Brain pericyte (primary cell): ENCODE measurements at places on chromosomes 2 and 18.

GRCh38 chr2:200095436-200095835, 140.1 kb downstream of the MAIP1 start:
- no peak for DNase-seq

DNA sequence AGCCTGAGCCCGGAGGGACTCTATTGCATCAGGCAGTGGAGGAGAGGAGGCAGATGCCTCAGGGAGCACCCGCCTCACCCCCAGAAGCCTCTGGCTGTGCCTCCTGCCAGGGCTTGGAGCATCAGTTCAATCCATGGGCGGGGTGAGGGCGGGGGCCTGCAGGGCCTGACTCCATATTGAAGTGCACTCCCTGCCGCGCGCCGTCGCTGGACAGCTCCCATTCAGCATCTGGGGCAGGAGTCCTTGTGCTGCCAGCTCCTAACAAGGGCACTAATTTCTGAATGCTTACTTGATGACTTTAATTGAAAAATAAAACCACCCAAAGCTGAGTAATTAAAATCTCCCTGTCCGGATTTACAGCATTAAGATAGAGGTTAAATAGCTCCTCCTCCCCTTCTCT, 23.8 kb downstream of the C1QL2 start:
- no peak for DNase-seq

- DNase-seq: peak; percentile 30
These were observed 119.9 kb upstream of the PIEZO2 start for GRCh38 chr18:11269257-11269656.

DNA sequence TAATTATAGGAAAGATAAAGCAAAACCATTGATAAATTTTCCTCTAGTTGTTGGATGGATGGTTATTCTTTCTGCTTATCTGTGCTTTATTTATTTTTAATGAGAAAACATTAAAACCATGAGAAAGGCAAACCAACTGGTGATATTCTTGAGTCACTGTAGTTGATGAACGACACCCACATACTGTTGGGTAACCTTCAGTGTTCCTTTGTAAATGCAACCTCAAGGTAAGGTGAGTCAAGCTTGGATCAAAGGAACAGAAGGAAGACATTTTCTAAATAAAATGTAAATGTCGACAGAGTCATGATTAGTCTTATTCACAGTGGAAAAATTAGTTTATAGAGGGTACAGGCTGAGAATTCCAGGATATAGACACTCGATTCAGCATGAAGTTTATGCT, 12.7 kb downstream of the ABCB11 start:
- no peak for DNase-seq

- no peak for DNase-seq
These were observed 96.0 kb downstream of the RHOB start for GRCh38 chr2:20542746-20543468.

- peak; percentile 83 for DNase-seq
These were observed 70.4 kb upstream of the CYP1B1 start for GRCh38 chr2:38146275-38146906.

- no peak for DNase-seq
These were observed 264.0 kb downstream of the LRATD1 start for GRCh38 chr2:14896330-14897030.

DNA sequence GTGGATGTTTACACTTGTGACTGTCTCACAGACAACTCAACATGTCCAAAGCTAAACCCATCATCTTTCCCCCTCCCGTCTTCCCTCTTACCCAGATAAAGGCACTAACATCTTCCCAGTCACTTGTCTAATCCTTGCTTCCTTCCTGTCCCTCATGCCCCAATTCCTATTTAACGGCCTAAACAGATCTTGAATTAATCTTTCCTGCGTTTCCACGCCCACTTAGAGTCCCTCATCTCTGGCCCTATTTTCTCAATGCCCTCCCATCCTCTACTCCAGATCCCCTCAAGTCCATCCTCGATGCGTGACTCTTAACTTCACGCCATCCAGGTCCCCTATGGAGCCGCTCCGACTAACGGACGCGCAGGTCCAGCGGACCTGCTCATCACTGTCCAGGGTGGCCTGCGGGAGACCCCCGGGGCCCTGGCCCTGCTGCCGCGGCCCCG, 682 bp upstream of the SCLY start:
- DNase-seq: peak; percentile 4

- no peak for DNase-seq
These were observed 69.5 kb upstream of the TGIF1 start for GRCh38 chr18:3380384-3380961.

- no peak for DNase-seq
These were observed 49.9 kb downstream of the KLF7 start for GRCh38 chr2:207115715-207116364.

- DNase-seq: no peak
These were observed 30.6 kb downstream of the RTN4 start for GRCh38 chr2:55019526-55020258.

DNA sequence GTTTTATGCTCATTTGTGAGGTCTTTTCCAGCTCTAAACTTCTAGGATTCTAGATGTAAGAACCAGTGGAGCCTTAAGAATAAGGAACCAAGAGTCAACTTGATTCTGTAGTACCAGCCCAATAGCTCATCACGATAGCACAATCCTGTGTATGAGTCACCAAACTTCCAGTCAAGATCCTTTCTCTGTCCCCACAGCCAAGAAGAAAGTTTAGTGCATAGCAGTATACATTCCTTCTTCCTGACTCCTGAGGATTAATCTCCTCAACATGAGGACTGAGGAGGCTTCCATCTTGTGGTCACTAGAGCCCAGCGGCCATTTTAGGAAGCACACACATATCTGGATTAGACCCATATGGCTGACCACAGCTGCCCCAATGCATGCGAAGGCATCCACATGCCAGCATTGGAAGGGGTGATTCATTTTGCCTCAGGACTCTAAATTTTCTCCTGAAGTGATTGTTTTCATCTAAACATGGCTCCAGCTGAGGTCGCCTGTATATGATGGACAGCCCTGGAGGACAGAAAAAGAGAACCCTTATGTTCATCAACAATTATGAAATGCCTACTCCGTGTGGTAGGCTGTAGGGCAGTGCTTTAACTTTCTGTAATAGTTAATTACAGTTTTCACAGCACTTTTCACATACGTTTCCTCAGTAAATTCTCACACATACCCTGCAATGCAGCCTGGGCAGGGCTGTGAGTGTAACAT, 53.5 kb downstream of the RASGRP3 start:
- no peak for DNase-seq

- DNase-seq: no peak
These were observed 69.4 kb downstream of the EMILIN2 start for GRCh38 chr18:2916184-2916583.

GRCh38 chr18:35466815-35467623, 30.7 kb downstream of the INO80C start:
- no peak for DNase-seq

DNA sequence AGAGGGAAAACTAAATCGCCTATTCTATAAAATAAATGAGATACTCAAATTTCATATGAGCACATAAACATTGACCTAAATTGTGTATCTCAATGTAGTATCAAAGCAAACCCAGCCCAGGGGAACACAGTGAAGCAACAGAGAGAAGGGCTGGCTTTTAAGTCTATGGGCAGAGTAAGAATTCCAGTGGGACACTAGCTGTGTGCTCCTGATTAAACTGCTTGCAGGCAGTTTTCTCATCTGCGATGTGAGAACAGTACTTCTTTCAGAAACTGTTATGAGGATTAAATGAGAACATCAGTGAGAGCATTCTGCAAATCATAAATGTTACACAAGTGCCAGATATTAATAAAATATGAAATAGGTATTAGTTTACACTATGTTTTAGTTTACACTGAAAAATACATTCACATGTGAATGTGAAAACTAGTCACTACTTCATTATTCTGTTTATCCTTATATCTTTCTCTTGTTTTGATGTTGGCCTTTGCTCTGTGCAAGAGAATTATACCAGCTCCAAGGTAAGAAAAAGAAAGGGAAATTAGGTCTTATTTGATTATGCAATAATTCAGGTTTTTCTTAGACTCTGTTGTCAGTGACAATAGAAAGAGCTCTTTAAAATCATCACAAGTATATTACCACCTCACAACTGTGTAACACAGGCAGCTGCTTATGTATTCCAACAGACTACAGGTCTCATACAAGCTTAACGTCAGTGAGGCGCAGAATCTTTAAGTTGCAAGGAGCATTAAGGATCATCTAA, 47.5 kb downstream of the GAREM1 start:
- DNase-seq: no peak

- no peak for DNase-seq
These were observed 215.9 kb downstream of the PRKCE start for GRCh38 chr2:45867349-45867748.

- DNase-seq: no peak
These were observed 29.8 kb downstream of the ARMC9 start for GRCh38 chr2:231228223-231228622.

GRCh38 chr2:42795841-42796301, 3.5 kb upstream of the HAAO start:
- DNase-seq: no peak

- no peak for DNase-seq
These were observed 131.5 kb upstream of the MEIS1 start for GRCh38 chr2:66303471-66303870.

GRCh38 chr2:216774180-216774579, 78.8 kb upstream of the IGFBP5 start:
- DNase-seq: no peak

- DNase-seq: no peak
These were observed 80.9 kb downstream of the ASAP2 start for GRCh38 chr2:9287400-9288045.

GRCh38 chr2:173693044-173693589, 272.1 kb downstream of the SP3 start:
- no peak for DNase-seq

- DNase-seq: no peak
These were observed 57.3 kb upstream of the C2orf15 start for GRCh38 chr2:99084256-99084655.

DNA sequence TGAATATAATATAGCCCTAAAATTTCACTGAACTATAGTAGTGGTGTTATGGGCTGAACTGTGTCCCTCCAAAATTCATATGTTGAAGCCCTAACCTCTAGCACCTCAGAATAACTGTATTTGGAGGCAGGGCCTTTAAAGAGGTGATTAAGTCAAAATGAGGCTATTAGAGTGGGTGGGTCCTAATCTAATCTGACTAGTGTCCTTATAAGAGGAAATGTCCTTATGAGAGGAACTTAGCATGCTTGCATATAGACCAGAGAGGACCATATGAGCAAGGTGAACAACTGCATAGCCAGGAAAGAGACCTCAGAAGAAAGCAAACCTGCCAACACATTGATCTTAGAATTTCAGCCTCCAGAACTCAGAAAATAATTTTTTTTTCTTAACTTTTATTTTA, 238.4 kb downstream of the ZEB2 start:
- DNase-seq: no peak

DNA sequence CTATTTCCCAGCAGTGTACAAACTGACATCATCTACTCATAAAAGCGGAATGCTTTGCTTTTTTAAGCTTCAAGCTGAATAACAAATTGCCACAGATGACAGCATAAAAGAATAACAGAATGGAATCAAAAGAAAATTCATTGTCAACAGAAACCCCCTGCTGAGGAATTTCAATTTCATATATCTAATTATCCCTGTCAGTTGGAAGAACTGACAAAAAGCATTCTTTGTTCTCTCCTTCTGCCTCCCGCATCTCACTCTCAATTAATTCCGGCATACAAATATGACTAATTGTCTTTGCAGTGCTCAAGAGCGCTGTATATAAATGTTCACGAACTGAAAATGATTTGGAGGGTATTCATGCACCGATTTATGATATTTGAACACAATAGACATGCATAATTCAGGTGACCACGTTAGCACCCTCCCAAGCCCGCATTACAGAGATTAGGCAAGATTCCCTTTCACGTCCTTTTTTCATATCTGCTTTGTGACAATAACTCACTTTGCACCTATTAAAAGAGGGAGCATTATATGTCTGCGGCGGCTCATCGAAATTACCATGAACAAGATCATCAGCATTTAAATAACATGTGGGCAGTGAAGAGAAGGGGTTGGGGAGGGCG, 277.7 kb upstream of the SALL3 start:
- DNase-seq: no peak

- no peak for DNase-seq
These were observed 95.7 kb upstream of the DLX2 start for GRCh38 chr2:172198361-172198760.

GRCh38 chr2:3637311-3637675, 20.7 kb upstream of the ALLC start:
- DNase-seq: no peak

DNA sequence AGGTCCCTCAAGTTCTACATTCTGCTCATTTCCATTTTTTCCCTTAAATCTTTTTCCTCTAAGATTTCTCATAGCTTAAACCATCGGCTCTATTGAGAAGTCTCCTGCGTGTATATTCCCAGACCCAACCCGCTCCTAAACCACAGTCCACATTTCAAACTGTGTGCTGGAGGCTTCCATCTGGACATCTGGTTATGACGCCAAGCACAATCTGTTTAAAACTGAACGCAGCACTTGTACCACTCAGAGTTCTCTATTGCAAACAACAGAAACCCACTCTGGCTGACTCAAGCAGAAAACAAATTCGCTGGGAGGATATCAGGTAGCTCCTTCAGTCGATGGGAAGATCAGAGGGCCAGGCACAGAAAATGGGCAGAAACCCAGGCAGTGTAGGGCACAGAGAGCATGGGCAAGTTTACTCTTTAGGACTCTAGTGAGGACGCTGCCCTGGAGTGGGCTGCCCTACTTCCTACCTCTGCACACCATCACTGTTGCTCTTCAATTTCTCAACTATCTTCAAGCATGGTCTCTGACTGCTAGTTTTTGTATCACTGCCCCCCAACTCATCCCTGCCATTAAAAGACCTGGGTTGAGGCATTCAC, 5.6 kb upstream of the EML4 start:
- DNase-seq: no peak

DNA sequence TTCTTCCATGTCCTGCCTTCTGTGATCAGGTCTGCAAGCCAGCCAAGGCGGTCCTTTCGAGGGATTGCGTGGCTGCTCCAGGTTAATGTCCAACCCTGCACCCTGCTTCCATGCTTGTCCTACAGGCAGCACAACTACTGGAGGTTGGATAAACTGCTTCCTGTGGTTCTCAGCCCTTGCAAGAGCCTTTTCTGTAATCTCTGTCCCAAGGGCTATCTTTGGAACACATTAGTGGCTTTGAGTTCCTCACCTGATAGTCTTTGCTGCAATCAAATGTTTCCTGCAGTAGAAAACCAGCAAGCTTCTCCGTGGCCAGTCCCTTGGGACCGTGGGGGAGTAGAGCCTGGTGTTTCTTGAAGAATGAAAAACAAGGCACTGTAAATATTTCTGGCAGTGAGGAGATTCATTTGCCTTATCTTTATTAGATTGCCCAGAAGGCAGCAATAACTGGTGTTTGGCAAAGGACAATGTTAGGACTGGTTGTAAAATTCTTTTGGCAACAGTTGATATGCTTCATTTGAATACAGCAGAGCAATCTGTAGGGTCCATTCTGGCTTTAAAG, 214.4 kb downstream of the FHOD3 start:
- DNase-seq: no peak

DNA sequence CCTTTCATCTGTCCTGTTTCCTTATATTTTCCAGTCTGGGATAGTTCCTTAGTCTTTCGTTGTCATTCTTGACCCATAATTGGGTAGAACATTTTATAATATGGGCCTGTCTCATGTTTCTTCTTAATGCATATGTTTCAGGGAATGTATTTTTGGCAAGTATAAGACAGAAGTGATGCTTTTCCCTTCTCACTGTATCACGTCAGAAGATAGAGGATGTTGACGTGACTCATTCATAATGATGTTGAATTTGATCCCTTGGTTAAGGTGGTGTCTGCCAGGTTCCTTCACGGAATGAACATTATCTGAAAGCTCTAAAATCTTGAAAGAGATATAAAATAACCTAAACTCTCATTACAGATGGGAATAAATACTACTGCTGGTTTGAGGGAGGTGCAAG, 18.8 kb downstream of the CDH7 start:
- no peak for DNase-seq
